Cortex of kidney (tissue), 1 donor: ENCODE measurements at places on chromosomes 13 and 19.

DNA sequence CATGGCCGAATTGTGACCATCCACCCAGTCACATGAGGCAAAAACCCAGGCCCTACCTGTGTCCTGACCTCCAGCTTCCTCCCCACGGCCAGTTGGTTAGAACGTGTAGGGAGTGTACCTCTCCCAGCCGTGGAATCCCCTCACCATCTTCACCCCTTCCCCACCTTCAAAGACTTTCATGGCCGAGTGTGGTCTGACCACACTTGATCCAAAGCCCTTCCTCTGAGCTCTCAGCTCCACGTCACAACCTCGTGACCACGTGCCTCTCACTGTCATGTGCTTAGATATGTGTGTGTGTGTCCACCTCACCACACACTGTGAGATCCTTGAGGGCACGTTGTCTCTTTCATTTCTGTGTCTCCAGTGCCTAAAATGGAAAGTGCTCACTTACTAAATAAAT lies 48.6 kb upstream of the UBE2L5 start:
- DNase-seq: no peak

GRCh38 chr13:48727241-48728011 lies 73.7 kb downstream of the CYSLTR2 start:
- DNase-seq: no peak

DNA sequence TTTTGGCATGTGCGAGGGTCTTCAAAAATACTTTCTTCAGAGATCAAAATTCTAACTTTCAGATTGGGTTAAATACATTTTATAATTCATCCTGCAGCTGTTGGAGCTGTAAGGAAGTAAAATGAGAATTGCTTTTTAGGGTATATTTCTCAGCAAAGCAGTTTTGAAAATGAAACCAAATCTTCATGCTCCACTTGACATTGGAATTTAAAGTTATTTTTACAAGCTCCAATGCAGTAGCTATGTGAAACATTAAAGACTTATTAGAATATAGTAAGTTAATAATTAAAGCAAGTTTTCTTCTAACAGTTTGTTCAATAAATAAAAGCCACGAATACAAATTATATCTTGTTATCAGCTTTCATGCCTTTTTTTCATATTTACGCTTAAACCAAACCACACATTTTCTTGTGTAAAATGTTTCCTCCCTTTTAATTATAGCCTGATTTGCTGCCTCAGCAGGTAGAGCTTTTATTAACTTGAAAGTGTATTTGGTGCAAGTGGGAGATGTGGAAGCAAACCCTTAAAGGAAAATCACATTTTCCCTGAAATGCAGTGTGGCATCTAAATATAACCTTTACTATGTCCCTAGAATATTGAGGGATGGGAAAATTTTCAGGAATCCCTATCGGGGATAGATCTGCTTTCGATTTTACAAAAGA lies 12.4 kb upstream of the MICU2 start:
- DNase-seq: no peak

- no peak for DNase-seq
Measured at GRCh38 chr13:41955605-41956004, 5.3 kb downstream of the VWA8 start.

GRCh38 chr13:20174656-20175405 lies 14.0 kb upstream of the GJA3 start:
- DNase-seq: no peak

DNA sequence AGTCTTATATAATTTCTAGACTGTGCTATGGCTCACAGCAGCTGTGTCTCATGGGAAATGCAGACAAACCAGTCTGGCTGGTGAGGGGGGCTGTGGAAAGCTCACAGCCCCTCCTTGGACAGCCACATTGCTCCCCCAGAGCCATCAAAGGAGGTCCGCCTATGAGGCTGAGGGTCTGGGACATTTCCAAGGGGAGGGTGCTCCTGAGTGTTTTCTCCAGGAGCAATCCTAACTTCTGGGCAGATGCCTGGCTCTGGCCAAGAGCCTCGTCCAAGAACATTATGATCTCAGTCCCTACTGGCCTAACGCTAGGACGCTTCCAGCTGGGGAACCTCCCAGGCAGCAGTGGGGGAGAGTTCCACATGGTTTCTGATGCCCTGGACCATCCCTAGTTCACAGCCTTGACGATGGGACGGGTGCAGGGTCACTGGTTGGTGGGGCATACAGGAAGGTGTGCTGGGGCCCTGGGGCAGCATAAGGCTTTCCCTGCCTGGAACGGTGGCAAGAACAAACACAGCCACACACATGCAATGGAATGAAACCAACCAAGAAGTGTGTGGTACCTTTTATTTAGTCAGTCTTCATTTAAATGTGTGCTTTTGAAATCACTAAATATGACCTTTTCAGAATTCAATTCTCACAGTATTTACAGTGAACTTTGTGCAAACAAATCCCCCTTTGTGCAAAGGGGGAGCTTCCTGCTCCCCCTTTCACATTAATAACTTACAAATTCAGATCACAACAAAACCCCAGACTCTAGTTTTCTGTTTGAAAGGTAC lies 60.6 kb downstream of the CDADC1 start:
- no peak for DNase-seq

DNA sequence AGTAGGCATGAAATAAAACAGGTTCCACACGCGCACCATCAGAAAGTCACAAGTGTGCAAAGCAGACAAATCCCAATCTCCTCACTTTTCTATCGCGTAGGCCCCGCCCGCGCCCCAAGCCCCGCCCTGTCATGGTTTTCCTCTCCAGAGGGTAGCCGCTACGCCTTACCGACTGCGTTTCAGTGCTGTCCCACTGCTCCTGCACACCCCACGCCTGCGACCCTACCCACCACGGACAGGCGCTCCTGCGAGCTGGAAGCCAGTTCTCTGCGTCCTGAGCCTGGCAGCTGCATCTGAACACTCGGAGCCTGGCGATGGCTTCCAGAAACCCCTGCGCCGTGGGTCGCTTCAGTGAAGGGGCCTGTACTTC lies 379 bp upstream of the ZNF470 start:
- no peak for DNase-seq

- DNase-seq: no peak
Measured at GRCh38 chr19:40217934-40218890, at the start of gene TTC9B. TTC9B (minus strand) TSS chr19:40218384; CDS start chr19:40218381, 3 bp downstream.

- DNase-seq: no peak
Measured at GRCh38 chr13:39788102-39788501, 132.6 kb downstream of the COG6 start.

- DNase-seq: no peak
Measured at GRCh38 chr13:86601351-86601750, 802.1 kb upstream of the SLITRK6 start.

GRCh38 chr19:44777715-44778347 lies at the start of gene CBLC:
CBLC (plus strand) TSS chr19:44777890; CDS start chr19:44777932, 42 bp downstream.
- no peak for DNase-seq

- no peak for DNase-seq
Measured at GRCh38 chr13:74203576-74203975, 69.4 kb upstream of the KLF12 start.

DNA sequence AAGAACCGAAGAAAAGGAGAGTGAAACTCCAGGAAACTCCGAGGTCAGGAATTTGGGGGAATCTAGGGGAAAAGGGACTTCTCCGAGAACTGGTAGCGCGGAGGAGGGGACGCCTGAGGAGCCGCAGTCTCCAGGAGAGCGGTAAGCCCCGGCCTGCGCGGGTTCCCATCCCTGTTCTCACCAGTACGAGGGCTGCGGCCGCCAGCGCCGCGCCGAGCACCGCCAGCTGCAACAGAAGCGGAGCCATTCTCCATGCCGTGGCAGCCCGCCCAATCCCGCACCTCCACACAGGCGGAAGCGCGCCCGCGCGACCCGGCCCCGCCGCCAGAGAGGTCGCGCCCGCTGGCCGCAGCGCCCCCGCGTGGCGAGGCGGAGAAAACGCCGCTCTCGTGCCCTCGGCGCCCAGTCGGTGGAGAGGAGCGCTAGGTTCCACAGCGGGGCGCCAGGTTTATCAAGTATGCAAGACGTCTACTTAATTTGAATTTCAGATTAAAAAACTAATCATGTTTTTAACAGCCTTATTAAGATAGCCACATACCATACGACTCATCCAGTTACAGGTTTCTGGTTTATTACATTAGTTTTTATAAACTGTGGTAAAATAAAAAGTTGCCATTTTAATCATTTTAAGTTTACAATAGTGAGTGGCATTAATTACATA lies at the start of gene ALG5:
TSS of gene ALG5 (minus strand) at position 287 of the 661 bp plus-strand sequence. CDS start at position 247, 40 bp downstream.
- DNase-seq: peak; percentile 28

- peak; percentile 72 for DNase-seq
Measured at GRCh38 chr19:13162724-13163608, 12.8 kb downstream of the IER2 start.

GRCh38 chr13:100513987-100514670 lies 74.5 kb downstream of the GGACT start:
- no peak for DNase-seq

DNA sequence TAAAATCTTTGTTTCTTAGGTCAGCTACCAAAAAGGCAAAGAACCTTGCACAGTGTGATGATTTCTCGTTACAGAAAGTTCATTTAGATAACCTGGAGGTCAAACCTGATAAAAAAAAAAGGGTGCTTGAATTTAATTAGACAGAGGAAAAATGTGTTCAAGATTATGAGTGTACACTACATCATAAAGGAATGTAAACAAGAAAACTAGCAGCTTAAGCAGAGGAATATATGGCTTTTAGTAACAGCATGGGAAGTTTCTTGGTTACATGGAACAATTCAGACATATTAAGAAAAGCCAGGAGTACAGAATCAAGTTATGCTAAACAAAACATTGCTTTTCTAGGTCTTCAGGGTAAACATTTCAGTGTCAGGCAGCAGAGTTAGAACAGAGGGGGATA lies 32.9 kb downstream of the ING1 start:
- DNase-seq: no peak

DNA sequence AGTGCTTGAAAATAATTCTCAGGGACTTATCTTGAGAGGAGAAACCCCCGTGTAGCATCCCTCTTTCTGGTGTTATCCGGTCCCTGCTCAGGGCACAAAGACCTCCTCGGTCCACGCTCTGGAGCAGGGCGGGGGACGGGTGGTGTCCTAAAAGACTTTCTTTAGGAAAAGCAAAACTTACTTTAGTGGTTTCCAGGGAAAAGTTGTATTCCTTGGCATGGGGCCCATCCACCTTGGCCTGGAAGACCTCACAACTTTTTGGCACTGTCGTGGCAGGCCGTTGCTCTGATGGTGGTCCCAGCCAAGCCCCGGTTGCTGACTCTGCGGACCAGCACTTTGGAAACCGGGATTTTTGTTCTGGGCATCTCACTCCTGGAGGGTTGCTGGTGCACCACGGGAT lies 2.7 kb downstream of the AMER2 start:
- DNase-seq: no peak

GRCh38 chr13:87052731-87053130 lies 618.4 kb upstream of the SLITRK5 start:
- no peak for DNase-seq

DNA sequence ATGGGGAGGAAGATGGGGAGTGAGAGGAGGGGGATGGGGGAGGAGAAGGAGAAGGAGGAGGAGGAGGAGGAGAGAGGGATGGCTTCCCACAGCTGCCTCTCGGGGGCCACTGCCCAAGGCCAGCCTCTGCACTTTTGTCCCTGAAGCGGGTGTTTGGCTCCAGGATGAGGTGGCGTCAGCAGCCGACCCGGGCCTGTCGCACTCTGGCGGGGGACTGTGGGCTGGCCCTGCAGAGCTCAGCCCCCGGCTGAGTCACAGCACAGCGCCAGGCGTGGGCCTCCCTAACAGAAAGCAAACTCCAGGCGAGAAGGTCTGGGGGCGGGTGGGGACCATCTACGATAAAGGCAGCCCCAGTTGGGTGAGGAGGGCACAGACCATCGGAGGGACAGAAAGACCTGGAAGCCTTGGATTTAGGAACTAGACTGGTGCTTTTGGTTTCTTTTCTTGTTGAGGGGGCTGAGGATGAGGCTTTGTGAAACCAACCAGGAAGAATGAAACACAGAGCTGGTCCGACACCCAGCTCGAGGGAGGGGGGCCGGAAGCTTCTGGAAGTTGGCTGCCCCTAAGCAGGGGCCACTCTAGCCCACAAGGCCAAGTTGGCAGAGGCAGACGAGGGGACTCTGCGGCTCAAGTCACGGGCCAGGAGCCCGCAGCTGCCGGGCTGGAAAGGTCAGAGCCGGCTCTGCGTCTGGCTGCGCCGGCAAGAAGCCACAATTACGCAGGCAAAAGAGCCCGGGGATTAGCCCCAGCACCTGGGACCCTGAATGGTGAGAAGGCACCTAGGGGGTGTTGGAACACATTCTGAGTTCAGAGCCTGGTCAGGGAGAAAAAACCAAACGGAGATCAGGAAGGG lies 18.2 kb downstream of the LSM4 start:
- DNase-seq: no peak

GRCh38 chr13:66565279-66565678 lies 664.9 kb downstream of the PCDH9 start:
- DNase-seq: no peak

GRCh38 chr19:8641908-8642547 lies 11.6 kb downstream of the NFILZ start:
- DNase-seq: no peak

DNA sequence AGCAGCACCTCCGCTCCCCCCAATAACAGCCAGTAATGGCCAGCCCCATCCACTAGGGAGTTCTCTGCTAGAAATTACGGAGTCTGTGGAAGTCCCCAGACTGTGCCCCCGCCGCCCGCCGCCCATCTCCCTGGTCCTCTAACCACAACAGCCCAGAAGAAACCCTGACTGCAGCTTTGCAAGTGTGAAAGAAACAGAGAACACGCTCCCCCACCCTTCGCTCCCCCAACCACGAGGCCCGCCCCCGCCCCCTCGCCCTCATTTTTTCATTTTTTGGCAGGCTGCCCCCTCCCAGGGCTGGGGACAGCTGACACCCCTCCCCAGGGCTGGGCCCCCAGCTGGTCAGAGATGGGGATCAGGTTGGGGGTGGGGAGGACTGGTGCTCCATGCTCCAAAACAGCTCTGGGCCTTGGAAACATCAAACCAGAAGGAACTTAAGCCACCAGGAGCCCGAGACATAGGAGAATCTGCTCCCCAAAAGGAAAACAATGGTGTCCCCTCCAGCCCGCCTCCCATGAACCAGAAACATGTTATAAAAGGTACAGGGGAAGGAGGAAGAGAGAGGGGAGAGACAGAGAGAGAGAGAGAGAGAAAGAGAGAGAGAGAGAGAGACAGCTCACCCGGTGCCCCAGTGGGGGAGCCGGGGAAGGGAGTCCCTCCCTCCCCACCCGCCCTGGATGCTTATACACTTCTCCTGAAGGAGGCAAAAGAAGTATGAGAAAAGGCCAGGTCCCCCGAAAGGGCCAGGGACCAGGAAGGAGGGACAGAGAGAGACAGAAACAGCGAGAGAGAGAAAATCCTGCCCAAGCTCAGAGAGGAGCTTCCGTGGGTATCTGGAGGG lies 29.8 kb upstream of the ASF1B start:
- no peak for DNase-seq

GRCh38 chr19:50478901-50479715 lies 2.5 kb upstream of the GARIN5A start:
- DNase-seq: no peak

DNA sequence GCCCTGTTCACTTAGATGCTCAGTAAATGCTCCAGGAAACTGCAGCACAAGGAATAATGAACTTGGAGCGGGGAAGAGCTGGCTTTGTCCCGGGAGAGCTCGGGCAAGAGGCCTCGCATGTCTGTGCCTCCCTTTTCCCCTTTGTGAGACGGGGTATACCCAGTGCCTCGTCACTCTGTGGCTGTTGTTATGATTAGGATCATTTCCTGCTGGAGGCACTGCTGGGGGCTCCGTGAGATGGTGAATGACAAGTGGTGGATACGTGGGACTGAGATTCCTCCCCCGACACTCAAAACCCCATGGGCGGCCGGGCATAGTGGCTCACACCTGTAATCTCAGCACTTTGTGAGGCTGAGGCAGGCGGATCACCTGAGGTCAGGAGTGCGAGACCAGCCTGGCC lies 1.1 kb upstream of the PLVAP start:
- no peak for DNase-seq
